ENCODE measurements at places on chromosomes 6 and 20.
A peak's percentile ranks its signal among the peaks of the same experiment; 100 is the strongest.

DNA sequence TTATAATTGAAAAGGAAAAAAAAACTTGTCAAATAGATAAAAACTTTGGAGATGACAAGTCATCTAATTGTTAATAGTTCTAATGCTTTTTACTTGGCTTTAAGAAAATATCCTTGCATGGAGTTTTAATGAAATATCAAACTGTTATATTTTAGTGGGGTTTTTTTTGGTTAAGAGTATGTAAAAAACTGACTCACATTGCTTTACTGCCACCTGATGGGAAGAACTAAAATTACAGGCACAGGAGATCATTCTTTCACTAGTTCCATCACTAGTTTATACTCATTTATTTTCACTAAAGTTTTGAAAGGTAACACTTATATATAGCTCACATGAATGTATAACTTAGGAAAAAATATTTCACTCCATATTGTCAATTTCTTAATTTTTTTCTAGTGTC, 309.1 kb downstream of the LMBRD1 start:
- DNase-seq = no peak

DNA sequence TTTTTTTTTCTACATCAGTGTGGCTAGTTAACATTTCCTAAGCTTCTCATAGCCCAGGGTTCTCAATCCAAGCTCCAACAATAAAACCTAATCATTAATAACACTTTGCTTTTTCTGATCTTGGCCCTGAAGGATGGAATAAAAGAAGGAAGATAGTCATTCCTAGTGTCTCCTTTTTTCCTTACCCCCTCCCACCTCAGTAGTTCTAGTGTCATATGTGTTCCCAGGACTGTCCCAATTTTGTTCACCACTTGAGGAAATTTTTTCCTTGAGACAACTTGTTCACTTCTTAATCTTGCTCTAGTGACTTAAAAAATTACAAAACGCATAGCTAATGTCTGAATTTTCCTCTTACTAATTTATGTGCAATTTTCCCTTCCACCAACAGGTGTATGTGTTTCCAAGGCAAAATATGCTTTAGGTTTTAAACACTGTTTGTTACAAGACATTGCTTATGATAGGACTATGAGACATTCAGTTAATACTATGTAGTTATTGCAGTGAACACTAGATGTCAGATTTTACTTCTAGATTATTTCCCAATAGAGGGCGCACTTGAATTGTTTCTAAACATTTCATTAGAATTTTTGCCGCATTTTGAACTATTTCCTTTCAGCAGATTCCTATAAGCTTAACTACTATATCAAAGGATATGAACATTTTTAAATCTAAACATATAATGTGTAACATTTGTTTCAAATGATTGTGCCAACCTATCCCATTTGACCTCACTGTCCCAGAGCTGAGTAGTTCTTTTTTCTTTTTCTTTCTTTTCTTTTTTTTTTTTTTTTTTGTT, 18.5 kb upstream of the C6orf141 start:
- DNase-seq = no peak

- no peak for DNase-seq
These were observed 133.9 kb downstream of the UTRN start for GRCh38 chr6:144418959-144419545.

GRCh38 chr6:117718895-117719294, 43.6 kb downstream of the NUS1 start:
- DNase-seq = no peak

GRCh38 chr20:35586751-35587425, 28.7 kb upstream of the SPAG4 start:
- no peak for DNase-seq

DNA sequence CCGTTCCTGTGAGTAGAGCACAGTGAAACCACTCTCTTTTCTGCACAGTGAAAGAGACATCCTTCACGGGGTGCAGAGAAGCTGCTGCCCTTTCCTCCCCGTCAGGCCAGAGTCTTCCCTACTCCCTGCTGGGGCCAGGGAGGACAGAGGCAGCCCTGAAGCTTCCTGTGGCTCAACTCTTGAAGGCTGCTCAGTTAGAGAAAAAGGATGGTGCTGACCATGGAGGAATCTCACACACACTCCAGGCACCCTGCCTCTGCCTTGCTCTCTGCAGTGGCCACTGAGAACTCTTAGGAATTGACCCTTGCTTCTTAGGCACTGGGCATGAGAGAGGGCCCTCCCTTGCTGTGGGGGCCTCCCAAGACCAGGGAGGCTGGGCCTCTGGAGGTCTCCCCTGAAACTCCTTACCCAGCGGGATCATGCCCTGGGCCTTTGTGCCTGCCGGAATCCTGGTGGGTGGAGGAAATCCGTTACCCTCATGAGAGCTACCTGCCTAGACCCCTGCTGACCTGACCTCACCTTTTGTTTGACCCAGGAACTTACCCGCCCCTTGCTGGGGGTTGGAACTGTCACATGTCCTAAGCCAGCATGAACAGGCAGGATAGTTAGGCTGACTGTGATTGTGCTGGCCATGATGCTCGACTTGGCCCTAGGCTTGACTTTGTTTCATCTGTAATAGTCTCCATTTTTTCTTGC, 65.0 kb upstream of the CD93 start:
- DNase-seq = no peak

GRCh38 chr6:147782302-147782701, 273.8 kb downstream of the SAMD5 start:
- DNase-seq = no peak

DNA sequence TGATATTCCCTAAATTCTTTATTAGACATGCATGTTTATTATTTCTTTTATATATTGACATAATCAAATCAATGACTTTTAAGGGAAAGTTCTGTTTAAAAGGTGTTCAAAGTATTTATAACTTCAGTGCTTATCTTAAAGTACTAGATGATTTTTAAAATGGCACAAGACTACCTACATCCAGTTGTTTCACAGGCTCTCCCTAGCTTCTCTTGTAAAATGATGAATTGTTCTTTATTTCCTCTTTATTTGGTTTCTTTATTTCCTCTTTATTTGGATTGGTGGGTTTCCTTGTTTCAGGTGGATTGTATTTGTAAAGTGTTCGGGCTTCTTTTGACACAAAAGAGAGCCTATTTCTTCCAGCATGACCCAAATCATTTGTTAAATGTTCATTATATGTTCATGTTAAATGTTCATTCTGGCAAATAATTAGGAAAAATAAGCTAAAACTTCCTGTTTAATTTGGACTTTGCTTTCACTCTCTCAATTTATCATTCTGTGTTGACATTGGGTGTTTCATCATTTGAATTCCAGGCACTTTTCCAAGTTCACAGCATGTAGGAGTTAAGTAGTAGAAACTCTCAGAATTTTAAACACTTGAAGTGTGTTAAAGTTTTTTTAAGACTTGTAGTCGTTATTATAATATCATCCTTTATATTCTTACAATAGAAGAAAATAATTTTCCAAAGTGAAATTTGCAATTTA, 24.6 kb downstream of the MLIP start:
- DNase-seq = no peak

DNA sequence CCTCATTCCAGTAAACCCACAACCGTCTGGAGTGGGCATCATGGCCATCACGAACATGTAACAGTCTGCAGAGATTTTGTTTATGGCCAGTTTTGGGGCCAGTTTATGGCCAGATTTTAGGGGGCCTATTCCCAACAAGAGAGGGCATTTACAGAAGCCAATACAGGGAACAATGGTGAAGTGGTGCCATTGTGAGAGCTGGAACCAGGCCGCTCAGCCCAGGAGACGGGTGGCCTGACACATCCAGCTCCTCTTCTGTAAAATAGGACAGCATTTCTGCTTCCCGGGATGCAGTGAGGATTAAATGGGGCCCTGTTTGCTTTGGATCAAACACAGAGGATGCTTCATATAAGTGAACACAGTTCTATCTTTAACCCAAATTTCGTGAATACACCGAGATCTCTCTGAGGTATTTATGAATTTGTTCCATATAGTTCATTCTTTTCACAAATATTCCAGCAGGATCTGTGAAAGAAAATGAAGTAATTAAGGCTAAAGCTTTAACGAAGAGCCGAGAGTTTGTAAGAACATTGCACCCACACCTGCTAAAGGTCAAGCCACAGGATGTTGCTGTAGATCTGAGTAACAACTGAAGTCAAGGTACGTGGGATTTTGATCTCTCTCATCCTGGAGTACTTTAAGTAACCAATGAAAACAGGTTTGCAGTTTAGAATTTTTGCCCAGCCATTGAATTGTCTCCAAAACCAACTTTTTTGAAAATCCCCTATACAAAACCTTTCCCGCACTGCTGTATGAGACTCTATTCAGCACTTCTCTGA, 14.5 kb upstream of the SIRPG start:
- peak; percentile 38 for DNase-seq

DNA sequence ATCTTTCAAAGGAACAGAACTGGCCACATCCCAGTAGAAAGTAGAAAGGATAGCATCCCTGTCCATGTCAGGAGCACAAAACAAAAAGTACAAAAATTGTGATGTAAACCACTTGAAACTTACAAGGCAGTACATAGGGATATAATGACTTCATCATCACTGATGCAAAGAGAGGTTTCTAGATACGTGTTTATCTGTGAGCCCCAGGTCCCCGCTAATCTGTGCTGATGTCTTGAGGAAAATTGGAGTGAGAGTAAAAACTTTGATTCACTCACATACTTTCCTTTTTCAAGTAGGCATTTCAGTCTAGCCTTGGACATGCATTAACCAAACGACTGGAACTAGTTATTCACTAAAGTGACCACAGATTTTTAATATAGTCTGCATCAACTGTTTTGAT, 216.7 kb upstream of the QKI start:
- no peak for DNase-seq

DNA sequence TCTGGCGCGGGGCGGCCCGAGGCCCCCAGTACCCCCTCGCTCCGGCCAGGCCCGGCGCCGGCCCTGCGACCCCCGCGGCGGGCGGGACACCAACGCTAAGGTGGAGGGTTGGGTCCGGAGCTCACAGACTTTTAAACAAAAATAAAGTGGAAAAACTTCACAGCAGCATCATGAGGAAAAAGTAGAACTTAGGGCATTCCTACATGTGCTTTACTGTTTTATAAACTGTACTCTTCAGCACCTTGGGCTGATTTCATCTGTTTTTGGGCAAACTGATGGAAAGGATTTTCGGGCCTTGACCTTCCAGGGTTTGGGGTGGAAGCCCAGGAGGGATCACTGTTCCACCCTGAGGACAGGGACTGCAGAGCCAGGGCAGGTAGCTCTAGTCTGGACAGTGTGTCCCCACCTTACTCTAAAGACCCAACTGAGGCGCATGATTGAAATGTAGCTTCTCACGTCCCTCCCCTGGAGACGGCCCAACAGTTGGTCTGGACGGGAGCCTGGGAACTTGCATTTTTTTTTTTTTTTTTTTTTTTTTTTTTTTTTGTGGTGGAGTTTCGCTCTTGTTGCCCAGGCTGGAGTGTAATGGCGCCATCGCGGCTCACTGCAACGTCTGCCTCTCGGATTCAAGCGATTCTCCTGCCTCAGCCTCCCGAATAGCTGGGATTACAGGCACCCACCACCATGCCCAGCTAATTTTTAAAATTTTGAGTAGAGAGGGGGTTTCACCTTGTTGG, 740 bp downstream of the NELFCD start:
- no peak for DNase-seq

DNA sequence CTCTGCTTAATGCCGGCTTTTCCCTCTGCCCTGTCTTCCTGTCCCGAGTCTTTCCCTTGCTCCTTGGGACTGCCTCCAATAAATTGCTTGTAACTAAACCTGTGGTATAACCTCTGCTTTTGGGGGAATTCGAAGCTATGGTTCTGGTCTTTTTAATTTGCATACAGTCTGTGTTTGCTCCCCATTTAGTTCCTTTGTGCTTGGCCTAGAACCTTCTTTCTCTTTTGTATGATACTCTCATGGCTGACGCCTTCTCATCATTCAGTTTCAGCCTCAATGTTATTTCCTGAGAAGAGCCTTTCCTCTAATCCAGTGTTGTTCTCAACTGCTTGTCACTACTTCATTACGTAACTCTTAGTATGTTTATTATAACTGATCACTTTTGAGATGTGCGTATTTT, 248.0 kb downstream of the PHF3 start:
- DNase-seq = no peak

- no peak for DNase-seq
These were observed 36.4 kb downstream of the TGM2 start for GRCh38 chr20:38128691-38129090.

GRCh38 chr6:40197371-40197770, 263.1 kb upstream of the MOCS1 start:
- DNase-seq = no peak

DNA sequence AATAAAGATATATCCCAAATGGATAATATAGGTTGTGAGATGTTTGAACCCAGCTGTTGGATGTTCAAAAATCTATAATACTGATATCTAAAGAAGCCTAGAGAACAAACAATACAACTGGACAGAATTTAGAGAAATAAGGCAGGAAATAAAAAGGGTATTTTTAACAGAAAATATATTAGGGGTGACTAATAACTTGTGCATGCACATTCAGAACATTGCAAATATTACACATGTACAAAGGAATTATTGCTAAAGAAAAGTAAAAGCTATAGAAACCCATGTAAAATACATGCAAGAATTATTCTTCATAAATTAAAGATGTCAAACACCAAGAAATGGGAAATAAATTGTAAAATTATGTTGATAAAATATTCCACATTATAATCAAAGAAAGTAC, 32.7 kb upstream of the HCRTR2 start:
- no peak for DNase-seq

- DNase-seq = no peak
These were observed 690 bp downstream of the NEU1 start for GRCh38 chr6:31861919-31862343.

DNA sequence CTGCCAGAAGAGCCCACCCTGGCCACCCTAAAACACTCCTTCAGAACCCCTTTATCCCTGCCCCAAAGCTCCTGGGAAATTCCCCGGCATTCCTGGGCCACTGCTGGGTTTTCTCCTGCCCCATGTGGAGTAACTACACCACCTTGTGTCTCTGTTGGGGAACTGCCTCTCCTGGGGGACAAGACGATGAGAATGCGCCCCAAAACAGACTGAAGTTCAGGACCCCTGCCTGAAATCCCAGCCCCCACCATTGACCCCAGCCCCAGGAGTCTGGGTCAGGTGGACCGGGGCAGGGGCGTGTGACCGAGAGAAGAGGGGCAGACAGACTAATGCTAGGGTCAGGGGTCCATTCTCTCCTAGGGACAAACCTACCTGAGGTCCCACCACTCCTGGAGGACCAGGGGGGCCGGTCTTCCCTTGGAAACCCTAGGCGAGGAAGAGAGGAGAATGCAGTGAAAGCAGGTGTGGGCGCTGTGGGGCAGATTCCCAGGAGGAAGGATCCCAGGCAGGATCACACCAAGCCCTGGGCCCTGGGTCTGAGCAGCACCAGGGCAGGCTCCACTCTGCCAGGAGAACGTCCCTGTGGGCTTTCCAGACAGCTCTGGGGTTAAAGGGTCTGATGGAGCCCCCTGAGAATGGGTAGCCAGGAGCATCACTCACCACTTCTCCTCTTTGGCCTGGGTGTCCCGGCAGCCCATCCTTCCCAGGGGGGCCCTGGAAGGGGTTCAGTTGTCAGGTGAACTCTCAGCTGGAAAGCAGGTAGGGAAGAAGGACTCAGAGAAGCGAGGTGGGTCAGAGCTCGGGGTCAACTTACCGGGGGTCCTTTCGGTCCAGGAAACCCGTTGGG, 19.4 kb downstream of the COL11A2 start:
- no peak for DNase-seq

GRCh38 chr20:42549496-42549895, 640.2 kb downstream of the PTPRT start:
- DNase-seq = no peak

- no peak for DNase-seq
These were observed 177.7 kb downstream of the BTBD3 start for GRCh38 chr20:12095180-12095920.
